AG04449 (cell line): ENCODE measurements at places on chromosomes 11 and 22.

DNA sequence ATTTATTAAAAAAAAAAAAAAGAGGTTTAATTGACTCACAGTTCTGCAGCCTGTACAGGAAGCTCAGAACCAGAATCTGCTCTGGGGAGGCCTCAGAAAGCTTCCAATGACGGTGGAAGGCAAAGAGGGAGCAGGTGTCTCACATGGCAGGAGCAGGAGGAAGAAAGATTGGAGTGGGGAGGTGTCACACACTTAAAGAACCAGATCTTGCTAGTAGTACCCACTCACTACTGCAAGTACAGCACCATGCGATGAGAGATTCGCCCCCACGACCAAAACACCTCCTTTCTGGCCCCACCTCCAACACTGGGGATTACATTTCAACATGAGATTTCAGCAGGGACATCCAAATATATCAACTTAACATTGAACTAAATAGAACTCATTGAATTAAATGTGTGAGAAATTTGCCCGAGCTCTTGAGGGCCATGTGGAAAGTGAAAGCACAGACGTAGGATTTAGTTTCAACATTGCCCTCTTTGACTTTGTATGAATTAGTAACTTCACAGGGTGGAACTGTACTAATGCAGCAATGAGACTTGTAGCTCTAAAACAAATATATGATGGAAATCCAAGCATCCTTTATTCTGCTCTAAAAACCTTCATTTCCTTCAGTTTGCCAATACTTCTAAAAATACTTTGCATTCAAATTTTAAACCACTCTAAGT lies 628.2 kb downstream of the FAM181B start:
- no peak for DNase-seq

DNA sequence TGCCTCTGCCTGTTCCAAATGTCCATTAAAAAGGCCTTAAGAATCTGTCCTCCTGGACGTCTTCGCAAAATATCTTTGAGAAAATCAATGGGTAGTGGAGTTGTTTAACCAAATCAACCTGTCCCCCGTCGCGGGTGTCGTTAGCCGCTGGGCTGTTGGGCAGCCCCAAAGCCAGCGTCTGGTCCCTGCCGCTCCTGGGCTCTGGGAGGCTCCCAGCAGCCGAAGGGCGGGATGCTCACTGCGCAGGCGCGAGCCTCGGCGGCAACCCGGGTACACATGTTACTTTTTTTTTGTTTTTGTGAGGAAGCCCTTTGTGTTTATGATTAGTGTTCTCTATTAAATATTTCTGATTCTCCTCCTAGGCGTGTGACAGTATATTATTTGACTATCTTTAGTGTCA lies 12.6 kb downstream of the MMP10 start:
- DNase-seq: no peak

GRCh38 chr22:39120983-39121382 lies 23.9 kb downstream of the APOBEC3H start:
- no peak for DNase-seq

- no peak for DNase-seq
These were observed 99.9 kb upstream of the PAX6 start for GRCh38 chr11:31910950-31911576.

GRCh38 chr11:87325490-87325872 lies 287.7 kb downstream of the TMEM135 start:
- no peak for DNase-seq

DNA sequence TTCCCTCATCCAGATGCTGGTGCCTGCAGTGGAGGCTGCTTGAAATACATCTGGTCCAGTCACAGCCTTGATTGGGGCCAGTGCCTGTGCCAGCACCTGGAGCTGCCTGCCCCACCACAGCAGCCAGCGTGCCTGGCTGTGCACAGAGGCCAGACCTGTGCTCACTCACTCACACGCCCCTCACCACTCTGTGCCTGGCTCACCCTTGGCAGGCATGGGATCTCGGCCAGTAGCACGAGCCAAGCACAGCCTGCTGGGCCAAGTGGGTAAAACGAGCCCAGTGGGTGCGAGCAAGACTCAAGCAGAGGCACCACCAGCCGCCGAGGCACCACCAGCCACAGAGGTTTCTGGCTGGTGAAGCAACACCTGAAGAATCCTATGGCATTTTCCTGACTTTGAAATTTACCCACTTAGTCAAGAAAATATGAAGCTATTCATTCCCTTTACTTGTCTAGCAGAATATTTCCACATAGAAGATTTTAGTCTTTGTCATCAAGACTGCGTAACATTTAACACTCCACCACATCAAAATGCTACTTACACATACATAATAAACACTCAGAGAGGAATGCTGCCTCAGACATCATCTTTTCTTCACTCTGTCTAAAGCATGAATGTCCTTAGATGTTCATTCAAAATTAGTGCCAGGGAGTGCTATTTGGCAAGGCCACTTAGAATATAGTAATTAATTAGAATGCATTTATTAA lies 424.3 kb upstream of the FAT3 start:
- no peak for DNase-seq

- no peak for DNase-seq
These were observed 70.2 kb downstream of the DDX10 start for GRCh38 chr11:108734956-108735559.

GRCh38 chr11:125950696-125951651 lies 5.1 kb downstream of the VSIG10L2 start:
- DNase-seq: no peak
